CD4-positive, alpha-beta memory T cell (primary cell): ENCODE measurements at places on chromosomes 1 and 21.

- no peak for DNase-seq
Observed at GRCh38 chr1:17509363-17509762, 30.1 kb upstream of the ARHGEF10L start.

DNA sequence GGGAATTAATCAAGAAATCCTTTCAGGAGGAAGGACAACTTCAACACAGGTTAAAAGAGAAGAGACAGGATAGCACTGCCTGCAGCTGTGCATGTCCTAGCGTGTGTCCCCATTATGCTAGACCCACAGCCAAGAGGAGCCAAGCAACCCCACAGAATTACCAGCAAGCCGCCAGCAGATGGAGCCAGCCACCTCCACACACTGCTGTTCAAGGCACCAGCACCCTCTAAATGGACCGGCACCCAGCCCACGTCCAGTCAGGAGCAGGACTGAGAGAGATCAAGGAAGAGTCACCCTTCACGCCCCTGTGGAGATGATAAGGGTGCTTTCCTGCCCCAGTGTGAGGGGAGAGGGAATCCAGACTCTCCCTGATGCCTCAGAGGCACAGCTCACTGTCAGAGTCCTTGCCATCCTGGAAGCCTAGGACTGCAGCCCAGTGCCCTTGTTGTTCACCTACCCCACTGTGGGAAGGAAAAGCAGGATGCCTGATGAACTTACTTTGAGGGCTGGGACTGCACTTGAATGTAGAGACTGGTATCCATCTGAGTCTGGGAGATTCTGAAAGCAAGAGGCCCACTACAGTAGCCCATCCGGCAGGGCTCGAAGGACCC, 37.1 kb upstream of the CTTNBP2NL start:
- DNase-seq: peak; percentile 7

DNA sequence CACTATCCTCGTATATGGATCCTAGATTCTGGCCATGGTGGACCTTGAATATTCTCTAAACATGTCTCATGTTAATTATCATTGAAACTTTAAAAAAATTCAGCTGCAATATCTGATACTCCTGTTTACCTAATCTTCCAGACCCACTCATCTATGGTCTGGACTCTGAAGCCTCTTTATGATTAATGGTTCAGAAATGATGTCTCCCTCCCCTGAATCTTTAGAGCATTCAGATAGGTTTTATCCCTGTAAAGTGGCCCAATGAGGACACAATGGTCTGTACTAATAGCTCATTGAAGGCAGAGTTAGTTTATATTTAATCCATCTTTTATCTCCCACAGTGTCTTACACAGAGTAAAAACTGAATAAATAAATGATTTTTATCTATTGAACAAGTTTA, 53.0 kb upstream of the DUSP10 start:
- DNase-seq: no peak

DNA sequence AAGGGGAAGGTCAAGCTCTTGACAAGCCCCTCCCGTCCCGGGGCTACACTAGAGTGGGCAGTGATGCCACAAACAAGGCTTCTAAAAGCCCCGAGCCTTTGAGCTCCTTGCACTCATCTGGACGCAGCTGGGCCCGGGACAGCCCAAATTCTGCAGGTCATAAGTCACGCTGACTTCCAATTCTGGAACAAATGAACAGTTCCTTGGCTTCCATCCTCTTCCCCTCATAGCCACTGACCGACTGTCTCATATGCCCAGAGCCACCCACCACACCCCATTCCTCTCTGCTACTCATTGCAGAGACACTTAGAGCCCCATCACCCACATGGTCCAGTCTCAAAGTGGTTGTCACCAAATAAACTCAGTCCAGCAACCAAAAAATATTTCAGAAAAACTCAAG, 32.8 kb upstream of the PRELP start:
- DNase-seq: no peak

GRCh38 chr1:62142496-62142895, 52.2 kb upstream of the L1TD1 start:
- DNase-seq: no peak

GRCh38 chr21:16002874-16003466, 273.2 kb downstream of the USP25 start:
- DNase-seq: no peak

- no peak for DNase-seq
Observed at GRCh38 chr1:20588634-20589225, at the start of gene CDA. Gene CDA (plus strand): TSS chr1:20589097. CDS start chr1:20589130, 33 bp downstream.

DNA sequence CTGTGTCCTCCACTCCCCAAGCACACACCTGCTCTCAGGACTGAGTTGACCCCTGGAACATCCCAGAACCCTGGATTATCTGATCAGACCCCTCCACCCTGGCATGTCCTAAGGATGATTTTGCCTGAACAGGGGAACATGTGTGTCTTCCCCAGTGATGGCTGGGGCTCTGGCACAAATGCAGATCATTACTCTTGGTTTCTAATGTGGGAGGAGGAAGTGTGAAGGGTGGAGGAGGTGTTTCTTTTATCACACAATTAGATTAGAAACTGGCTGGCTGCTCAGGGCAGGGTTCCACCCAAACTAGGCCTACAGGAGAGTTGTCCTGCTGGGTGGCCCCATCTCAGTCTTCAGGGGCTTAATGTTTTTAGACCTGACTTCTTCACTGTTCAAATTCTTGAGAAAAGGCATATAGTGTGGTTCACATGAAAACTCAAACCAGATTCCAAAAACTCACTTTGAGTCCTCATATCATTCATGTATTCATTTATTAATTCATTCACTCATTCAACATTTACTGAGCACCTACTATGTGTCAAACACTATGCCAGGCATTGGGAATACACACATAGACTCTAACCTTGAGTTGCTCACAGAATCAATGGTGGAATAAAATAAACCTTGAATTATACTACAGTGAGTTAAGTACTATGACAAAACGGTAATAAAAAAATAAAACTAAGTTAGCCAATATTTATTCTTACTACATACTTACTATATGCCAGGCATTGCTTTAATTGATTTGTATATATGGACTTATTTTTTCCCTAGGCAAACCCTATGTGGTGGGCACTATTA, 221.8 kb upstream of the JUN start:
- DNase-seq: no peak

- no peak for DNase-seq
Observed at GRCh38 chr1:99784143-99784542, 17.7 kb upstream of the FRRS1 start.

GRCh38 chr1:50023292-50024159, at the start of gene AGBL4:
Gene AGBL4 (minus strand): TSS chr1:50023954.
- DNase-seq: no peak

GRCh38 chr1:1616838-1617237, 1.5 kb downstream of the MIB2 start:
- DNase-seq: no peak

DNA sequence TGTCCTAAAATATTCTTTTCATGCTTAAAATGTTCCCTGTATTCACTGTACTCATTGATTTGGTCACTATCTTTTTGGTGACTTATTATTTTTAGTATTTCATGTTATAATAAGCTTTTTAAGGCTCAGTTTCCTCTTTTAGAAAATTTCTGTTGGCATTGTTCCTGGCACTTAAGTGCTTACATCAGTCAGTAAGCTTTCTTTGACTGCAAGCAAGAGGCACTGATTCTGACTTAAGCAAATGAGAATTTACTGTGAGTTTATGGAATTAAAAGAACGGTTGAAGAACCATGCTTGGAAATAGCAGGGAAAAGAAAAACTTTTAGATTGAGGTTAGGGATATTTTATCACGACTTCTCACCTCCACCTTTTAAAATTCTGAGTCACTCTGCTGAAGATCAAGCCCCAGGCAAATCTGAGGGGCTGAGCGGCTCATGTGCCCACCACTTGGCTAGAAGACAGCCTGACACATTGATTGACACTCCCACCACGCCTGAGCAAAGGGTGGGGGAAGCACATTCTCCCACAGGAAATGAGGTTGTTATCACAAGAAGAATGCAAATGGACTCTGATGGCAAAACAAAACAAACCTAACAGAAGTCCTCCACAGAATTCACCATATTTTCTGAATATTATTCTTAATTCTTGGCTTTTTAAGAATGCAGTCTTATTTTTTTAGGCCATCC, 102.8 kb downstream of the KCTD3 start:
- no peak for DNase-seq

- DNase-seq: no peak
Observed at GRCh38 chr1:222229672-222230312, 318.1 kb downstream of the HHIPL2 start.

DNA sequence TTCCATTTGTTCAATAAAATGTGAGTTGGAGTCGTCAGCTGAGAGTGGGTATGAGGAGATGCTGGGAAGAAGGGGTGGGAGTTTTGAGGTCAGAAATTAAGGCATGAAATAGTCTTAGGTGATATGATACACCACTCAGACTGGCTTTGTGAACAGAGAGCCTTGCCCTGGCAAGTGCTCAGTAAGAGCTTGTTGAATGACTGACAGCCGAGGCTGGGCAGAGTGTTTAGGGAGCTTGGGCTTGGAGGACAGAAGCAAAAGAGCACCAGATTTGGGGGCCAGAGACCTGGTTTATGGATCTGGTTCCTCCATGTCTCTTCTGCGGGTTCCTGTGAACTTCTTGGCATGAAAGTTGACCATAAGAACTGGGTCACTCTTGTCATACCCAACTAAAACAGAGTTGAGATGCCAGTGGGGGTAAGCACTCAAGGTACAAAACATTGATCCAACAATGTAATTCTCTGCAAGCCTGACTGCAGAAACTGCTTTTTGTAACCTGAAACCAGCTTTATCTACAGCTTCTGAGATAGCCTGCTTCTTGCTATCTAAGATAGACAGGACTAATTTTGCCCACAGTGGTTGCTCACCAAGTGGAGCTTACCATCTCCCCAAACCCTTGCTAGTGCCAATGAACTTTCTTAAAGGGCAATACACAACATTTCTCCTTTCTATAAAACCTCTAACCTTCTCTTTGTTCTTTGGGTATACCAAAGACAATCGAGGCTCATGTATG, 126.4 kb downstream of the TENT5C start:
- no peak for DNase-seq

DNA sequence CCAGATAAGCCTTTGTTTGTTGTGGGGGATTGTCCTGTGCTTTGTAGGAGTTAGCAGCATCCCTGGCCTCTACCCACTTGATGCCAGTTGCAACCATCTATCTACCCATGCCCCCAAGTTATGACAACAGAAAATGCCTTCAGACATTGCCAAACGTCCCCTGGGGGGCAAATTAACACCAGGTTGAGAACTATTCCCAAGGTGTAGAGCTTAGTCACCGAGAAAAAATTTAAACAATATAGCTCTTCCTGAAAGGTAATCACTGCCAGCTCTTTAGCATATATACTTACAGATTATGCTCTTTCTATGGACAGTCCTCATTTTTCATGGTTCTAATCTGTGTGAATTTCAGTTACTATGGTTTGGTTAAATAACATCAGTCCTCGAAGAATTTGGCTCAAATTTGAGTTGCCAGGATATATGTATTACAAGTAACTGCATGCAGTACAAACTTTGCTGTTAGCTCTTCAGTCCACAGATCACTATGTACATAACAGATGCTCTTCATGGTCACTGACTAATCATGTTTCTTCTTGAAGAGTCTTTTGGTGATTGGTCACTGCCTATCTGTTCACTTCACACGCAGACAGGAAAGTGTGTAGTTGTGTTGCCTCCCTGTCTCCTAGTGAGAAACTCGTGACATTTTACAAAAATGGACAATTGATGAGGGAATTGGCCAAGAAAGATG, 25.2 kb downstream of the MAPKAPK2 start:
- DNase-seq: no peak

DNA sequence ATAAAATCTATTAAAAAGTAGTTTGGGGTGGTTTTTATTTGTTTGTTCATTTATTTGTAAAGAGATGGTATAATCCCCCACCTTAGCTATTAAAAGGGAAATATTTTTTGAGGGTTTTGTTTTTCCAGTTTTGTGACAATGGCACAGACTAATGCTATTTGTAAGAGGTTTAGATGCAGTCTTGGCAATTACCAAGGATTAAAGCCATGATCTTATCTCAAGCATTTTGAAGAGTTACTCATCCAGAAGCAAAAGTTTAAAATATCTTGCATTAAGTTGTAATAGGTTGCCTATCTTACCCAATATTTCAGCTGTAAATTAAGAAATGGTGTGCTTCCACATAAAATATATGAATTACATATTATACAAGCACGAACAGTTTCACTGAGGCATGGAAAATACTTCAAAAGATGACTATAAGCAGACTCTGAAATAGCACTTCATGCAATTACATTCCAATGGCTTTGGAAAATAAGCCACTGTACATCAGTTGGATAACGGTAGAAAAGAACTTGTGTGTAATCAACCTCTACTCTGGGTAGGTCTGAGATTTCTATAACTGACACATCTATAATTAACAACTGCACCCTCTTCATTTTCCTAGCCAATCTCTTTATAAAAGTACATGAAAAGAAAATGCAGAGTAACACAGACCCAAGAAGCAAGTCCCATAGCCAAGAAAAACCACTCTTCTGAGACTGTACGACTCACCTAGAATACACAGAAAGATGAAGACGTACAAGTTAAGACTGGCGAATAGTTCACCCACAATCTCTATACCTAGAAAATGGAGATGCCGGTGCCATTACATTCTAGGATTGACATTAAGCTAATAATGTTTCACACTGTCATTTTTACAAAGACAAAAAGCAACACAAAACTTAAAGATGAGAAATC, 95.2 kb downstream of the PTPN14 start:
- DNase-seq: no peak

GRCh38 chr21:42187976-42188653, 30.8 kb upstream of the ABCG1 start:
- DNase-seq: peak; percentile 86

DNA sequence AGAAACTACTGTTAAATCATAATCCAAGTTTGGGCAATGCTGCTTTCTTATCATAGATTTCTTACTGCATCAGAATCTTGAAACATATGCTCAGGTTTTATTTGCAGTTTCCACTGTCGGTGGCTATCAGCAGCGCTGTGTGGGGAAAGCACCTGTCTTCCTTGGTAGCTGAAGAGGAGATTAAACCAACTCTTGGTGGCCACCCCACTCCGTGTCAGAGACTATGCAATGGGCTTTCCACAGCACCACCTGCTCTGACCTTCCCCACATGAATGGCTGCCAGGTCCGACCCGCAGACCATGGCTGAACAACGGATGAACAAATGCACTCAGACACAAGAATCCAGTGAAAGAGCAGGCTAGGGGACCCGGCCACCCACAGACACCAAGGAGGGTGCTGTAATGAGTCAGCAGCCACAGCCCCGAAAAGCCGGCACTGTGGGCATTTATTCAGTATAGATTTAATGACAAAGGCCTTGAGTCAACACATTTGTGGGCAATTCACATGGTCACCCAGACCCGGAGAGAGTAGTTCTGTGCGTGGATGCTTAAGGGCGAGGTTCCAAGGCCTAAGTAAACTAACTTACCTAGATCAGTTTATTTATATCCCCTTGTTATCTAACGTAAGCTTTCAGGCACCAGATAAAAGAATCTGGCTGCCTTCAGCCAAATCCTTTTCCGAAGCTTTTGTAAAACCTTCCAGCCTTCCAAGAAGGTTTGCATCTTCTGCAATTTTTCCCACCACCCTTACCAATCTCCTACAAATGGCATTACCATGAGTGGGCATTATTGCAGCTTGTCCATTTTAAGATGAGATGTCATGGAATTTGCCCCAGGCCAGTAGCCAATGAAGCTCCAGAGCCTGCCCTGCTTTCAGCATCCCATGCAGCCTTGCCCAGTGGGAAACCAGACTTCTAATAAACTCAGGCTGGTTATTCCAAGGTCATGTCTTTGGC, 82.7 kb downstream of the HLCS start:
- DNase-seq: no peak
